SK-MEL-5 (cell line): ENCODE measurements at places on chromosomes 5 and 9. TPM values are rescaled to one million over a fixed set of nuclear protein-coding genes. Genes with fewer than 3 reads are reported as not detected.

The CDH12 gene
- total RNA-seq, result 33.1 and 35.9 TPM in 2 replicates

The CLIC3 gene
- not detected in 2 replicates for total RNA-seq

The EPB41L4A gene
- 0.42 and 1.7 TPM in 2 replicates for total RNA-seq

The ESM1 gene
- total RNA-seq, result not detected in 2 replicates

The C5orf52 gene
- total RNA-seq, result not detected in 2 replicates

GRCh38 chr5:6755519-6755918 lies 42.3 kb downstream of the TENT4A start:
- DNase-seq, result no peak

- DNase-seq, result no peak
These were observed 108.7 kb downstream of the JAKMIP2 start for GRCh38 chr5:147673791-147674190.

GRCh38 chr5:170791325-170791954 lies 7.9 kb downstream of the GABRP start:
- DNase-seq, result peak; percentile 81

DNA sequence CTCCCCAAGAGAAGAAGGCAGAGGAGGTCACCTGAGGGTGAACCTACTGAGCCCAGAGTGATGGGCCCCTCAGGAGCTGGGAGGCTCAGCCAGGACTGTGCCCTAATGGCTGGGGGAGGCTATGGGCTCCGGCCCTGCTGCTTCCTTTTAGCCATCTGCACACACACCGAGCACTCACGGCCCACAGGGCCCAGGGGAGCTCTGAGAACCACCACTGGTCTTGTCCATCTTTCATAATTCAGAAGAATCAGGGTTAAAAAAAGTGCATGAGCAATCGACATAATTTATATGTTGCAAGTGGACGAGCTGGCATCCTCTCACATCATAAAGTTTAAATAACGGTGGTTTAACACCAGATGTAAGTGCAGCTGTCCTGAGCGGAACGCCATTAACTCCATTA lies 162.1 kb downstream of the FSTL4 start:
- DNase-seq, result no peak

GRCh38 chr5:66987949-66988838 lies 208.4 kb downstream of the CD180 start:
- peak; percentile 70 for DNase-seq

DNA sequence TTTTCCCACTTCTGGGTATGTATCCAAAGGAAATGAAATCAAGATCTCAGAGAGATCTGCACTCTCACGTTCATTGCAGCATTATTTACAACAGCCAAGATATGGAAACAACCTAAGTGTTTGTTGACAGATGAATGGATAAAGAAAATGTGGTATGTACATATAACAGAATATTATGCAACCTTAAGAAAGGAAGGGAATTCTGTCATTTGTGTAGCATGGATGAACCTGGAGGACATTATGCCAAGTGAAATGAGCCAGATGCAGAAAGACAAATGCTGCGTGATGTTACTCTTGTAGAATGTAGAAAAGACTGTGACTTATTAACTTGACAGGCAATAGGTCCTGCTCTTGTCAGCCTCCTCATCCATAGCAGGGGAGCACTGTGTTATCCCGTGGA lies 31.4 kb downstream of the PPARGC1B start:
- DNase-seq, result no peak

DNA sequence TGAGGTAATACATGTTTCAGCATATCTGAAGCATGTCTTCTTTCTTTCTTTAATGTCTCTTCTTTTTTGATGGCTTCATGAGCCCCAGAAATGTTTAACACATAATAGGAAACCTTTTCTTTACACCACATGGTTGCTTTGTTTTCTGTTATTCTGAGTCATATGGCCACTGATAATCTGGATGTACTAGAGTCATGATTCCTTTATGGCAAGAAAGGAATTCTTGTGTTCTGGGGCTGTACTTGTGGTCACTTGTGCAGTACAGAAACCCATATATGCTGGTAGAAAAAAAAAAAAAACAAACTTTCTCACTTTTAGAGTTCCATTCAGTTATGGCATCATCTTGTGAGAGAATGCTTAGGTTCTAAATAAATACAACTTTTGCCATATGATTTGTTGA lies 1669.3 kb upstream of the CDH9 start:
- DNase-seq, result no peak

DNA sequence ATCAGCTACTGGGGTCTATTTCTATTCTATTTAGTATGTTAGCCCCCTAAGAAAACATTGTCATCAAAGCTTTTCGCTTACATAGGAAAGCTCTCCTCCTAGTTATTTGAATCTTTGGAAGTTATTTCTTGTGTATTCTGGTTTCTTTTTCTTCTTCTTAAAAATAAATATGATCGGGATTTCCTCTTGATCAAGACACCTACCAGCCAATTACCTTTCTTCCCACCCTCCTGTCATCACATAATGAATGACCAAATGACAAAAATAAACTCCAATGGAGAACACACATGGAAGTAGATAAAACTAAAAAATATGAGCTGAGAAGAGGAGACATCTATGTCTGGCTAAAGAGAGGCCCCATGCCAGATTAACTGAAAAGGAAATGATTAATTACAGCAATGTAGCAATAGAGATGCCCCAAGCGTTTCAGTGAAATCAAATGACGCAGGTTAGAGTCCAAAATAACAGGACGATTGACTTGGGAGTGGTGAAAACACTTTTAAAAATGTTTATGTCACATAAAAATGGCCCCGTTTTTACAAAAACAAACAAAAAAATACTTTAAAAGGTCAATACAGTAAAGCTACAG lies 59.5 kb upstream of the PCSK1 start:
- peak; percentile 82 for DNase-seq

DNA sequence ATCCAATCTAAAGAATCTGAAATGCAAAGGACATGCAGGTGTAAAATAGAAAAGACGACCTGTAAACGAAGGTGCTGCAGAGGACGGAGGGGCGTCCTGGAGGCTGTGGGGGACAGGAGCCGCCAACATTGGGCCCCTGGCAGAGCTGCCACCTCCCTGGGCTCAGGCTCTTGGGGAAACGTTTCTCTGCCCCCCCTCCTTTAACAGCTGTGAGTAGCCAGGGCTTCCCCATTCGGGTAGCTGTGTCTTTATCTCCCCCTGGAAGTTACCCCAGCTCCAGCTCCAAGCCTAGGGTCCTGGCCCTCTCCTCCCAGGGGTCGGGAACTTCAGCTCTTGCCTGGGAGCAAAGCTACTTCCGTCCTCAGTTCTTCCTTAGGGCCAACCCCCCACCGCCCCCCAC lies 51.5 kb downstream of the PSD2 start:
- DNase-seq, result no peak
